ENCODE measurements at places on chromosomes 3 and 15.

- DNase-seq = no peak
Measured at GRCh38 chr3:116191409-116191808, 253.9 kb downstream of the LSAMP start.

DNA sequence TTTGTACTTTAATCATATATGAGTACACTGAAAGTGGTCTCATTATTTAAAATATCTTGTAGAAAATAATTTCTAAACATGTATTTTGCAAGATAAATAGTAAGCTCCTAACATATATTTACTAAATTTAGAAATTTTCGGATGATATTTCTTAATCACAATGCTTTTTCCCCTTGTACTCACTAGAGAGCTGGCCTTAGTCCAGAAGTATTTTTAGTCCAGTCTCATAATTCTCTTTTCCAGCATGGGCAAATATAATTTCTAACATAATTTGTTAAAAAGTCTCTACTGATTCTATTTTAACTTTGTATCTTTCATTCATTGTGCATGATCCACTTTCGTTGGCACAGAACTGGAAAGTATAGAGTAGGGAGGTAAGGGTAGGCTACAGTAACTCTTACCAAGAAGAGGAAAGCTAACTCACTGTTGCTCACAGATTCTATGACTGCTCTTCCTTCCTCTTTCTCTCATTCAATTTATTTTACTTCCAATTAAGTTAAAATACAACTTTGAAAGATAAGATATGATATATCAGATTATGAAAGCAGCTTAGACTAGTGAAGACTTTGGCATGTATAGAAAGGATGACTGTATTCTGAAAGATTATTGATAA lies 39.3 kb downstream of the FGF7 start:
- peak; percentile 31 for DNase-seq

- DNase-seq = no peak
Measured at GRCh38 chr3:52388348-52388821, 56.5 kb downstream of the SEMA3G start.

- no peak for DNase-seq
Measured at GRCh38 chr3:111412656-111413055, 129.3 kb upstream of the CD96 start.

GRCh38 chr3:117589454-117589853 lies 879.9 kb downstream of the TUSC7 start:
- no peak for DNase-seq

- no peak for DNase-seq
Measured at GRCh38 chr3:180631317-180631716, 29.4 kb downstream of the TTC14 start.

DNA sequence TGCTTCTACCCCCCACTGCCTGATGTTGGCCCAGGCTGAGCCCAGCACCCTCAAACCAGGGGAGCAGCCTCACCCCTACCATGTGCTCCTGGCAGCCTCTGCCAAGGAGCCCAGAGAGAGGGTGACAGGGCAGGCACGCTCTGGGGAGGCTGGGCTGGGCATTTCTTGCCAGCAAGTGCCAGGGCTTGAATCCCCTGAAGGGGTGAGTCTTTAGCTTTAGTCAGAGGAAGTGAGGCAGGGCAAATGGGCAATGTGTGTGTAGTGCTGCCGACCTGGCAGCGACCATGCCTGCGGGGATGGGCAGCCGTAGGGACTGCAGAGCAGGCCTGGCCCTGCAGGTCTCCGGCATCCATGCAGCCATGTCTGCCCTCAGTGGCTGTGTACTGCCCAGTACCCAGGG lies 18.1 kb downstream of the DUSP7 start:
- no peak for DNase-seq

DNA sequence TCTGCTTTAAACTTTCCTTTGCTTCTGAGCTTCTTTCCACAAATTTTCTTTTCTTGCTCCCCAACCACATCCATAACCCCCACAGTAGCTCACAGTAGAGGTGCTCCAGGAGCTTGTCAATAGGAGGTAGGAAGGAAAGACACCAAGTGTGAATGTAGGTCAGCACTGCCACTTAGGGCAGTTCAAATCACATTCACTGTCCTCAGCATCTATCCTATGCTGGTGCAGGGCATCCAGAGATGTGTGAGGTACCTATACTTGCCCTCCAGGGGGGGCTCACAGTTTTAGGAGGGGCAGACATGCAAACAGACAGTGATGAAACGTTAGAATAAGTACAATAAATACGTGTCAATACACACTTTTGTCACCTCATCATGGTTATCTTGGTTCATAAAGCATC lies 1.5 kb upstream of the SPSB4 start:
- peak; percentile 20 for DNase-seq

GRCh38 chr3:112392393-112393359 lies 59.7 kb downstream of the CD200 start:
- no peak for DNase-seq

- no peak for DNase-seq
Measured at GRCh38 chr3:45524565-45524964, 70.0 kb upstream of the LIMD1 start.

GRCh38 chr15:76147906-76148570 lies 88.3 kb downstream of the TMEM266 start:
- no peak for DNase-seq

- DNase-seq = no peak
Measured at GRCh38 chr15:27119695-27120266, 148.8 kb downstream of the GABRG3 start.

- DNase-seq = no peak
Measured at GRCh38 chr15:52464478-52464877, 64.2 kb downstream of the MYO5A start.

GRCh38 chr15:68541743-68542142 lies 37.0 kb upstream of the CORO2B start:
- no peak for DNase-seq

DNA sequence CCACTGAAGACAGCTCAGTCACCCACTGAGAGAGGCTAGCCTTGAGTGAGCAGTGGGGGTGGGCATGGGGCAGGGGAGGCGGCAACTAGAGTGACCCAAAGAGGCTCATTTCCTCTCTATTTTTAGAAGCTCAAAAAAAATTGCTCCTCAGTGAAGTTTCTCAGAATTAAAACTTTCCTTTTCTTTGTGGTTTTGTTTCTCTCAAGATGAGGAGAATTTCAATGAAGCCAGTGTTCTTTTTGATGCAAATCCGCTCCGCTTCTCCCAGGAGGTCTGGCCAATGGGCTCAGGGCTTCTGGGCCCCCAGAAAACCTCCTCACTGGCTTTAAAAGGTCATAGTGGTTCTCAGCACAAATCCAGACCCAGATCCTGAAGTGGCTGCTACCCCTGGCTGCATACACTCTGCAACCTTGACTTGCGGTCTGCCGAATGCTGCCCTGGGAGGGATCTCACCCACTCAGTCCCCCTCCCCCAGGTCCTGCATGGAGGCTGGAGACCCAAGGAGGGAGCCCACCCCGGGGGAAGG lies at the start of gene ACSBG1:
TSS of gene ACSBG1 (minus strand) at position 51 of the 526 bp plus-strand sequence. CDS start 64 bp downstream, outside the sequence.
- DNase-seq = no peak

DNA sequence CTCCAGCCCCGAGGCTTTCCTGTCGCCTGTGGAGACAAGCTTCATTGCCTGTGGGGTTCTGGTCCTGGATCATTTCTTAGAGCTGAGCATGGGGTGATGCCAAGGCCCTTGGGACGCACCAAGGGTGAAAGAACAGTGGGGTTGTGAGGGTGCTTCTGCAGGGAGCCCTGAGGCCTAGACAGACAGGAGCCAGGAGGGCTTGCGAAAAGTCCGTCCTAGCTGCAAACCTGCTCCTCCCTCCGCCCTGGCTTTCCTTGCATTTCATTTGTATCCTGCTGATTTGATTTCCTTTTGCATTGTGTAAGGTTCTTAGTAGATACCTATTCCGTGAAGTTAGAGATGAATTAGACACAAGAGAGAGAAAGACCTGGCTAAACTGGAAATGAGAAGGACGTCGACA lies 286.9 kb upstream of the C2CD4B start:
- no peak for DNase-seq

- no peak for DNase-seq
Measured at GRCh38 chr3:115217678-115218451, 70.8 kb upstream of the ZBTB20 start.

DNA sequence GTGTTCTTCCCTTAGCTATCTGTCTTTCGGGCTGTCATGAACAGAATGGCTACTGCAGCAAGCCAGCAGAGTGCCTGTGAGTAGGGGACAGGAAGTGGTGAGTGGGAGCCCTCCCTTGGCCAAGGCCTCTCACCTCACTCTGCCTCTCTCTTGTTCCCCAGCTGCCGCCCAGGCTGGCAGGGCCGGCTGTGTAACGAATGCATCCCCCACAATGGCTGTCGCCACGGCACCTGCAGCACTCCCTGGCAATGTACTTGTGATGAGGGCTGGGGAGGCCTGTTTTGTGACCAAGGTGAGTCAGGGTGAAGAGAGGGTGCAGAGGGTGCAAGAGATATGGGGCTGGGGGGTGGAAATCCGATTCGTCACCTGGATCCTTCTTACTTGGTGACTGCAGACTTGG lies 3.0 kb downstream of the DLL4 start:
- DNase-seq = no peak

DNA sequence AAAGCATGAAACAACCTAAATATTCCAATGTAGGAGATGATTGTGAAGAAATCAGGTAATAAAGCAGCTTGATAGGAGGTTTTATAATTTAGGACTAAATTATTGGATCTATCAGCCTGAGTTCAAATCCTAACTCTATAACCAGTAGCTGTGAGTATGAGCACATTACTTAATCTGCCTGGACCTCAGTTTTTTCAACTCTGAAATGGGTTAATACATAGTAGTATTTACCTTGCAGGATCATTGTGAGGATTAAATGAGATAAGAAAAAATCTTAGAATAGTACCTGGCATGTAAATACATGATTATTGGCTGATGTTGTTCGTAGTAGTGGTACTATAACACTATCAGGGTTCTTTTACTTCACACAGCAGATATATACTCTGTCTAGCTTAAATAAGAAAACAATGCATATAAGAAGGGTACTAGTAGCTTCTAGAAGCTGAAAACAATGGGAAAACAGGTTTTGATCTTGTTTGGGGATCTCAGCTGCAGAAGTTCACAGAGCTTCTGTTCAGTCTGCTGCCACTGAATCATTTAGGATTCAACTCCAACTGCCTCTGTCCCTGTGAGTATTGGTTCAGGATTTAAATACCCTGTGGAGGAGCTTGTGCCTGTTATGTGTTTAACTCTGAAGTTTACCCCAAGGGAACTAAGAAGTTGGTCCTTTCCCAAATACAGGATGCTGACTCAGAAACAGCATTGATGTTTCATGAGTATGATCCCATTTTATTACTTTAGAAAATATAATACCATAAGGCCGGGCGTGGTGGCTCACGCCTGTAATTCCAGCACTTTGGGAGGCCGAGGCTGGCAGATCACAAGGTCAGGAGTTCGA lies 34.2 kb downstream of the KAT2B start:
- no peak for DNase-seq
